Naive thymus-derived CD4-positive, alpha-beta T cell (primary cell): ENCODE measurements at places on chromosomes 6 and 20. TPM values are rescaled to one million over a fixed set of nuclear protein-coding genes. Genes with fewer than 3 reads are reported as not detected.

DNA sequence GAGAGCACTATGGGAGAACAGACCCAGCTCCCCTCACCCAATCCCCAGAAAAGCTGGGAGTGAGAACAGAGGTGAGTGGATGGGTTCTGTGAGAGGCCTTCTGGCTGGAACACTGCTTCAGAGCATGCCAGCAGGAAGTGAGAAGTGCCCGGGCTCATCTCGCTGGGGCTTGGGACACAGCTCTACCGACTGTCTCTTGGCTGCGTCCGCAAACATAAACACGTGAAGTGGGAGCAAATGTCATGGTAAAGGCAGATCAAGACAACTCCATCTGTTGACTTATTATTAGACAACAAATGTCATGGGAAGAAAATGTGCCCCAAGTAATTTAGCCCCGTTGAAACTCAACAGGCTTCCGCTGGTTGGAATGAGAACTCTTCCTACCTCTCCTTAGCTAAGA, 25.9 kb downstream of the GNAS-AS1 start:
- no peak for DNase-seq

Gene CAGE1
- total RNA-seq: 0.48 TPM

- no peak for DNase-seq
Observed at GRCh38 chr6:168027521-168027920, 30.1 kb downstream of the KIF25 start.

Gene SGK1
- total RNA-seq: 16.4 TPM

- no peak for DNase-seq
Observed at GRCh38 chr6:42889815-42890214, 10.4 kb downstream of the RPL7L1 start.

GRCh38 chr20:44342248-44342647, 5.4 kb downstream of the R3HDML start:
- no peak for DNase-seq
